Keratinocyte (primary cell): ENCODE measurements at places on chromosomes 1 and 21.

GRCh38 chr21:36419996-36420395 lies 34.8 kb downstream of the CHAF1B start:
- peaks cover 8% of the 10 kb centered on the region for H3K36me3 ChIP-seq
- no peak overlapping the region for H3K27ac ChIP-seq
- no peaks in the 10 kb centered on the region for H3K4me1 ChIP-seq
- peak; percentile 33 for DNase-seq
- H3K27me3 ChIP-seq: no peaks in the 10 kb centered on the region

DNA sequence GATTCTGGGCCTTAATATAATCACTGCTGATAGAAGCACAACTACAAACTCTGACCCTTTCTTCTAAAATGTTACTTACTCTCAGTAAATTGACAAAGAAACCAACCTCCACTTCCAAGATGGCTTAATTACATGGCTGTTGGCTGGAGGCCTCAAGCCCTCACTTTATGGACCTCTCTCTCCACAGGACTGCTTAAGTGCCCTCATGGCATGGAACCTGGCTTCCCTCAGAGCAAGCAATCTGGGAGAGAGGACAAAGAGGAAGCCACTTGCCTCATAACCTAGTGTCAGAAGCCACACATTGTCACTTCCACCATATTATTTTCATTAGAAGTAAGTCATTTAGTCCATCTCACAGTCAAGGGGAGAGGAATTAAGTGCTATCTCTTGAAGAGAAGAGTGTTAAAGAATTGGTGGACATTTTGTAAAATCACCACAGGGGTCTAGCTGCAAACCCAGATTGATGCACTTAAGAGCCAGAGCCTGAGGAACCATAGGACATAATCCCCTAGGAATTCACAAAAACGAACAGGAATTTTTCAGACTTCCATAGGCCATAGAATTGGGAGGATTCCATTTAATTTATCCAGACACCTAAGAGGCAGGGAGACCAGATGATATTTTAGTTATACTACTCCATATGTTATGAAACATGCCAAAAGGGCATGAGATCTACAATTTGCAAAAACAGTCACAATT lies 97.5 kb upstream of the TNFSF4 start:
- no peak overlapping the region for H3K27ac ChIP-seq
- no peaks in the 10 kb centered on the region for H3K36me3 ChIP-seq
- H3K4me3 ChIP-seq: no peak overlapping the region

- no peak for DNase-seq
- no peaks in the 10 kb centered on the region for H3K27me3 ChIP-seq
- H3K27ac ChIP-seq: no peak overlapping the region
- H3K4me3 ChIP-seq: no peak overlapping the region
These were observed 220.5 kb upstream of the MAP1LC3C start for GRCh38 chr1:242219298-242219901.

GRCh38 chr1:6471086-6471969 lies 5.4 kb upstream of the TNFRSF25 start:
- H3K27ac ChIP-seq: peak overlapping the region; percentile 67
- no peak for DNase-seq
- no peaks in the 10 kb centered on the region for H3K27me3 ChIP-seq
- peaks cover 17% of the 10 kb centered on the region for H3K4me1 ChIP-seq
- H3K4me3 ChIP-seq: no peak overlapping the region

GRCh38 chr1:164017239-164017638 lies 541.7 kb upstream of the PBX1 start:
- H3K27ac ChIP-seq: no peak overlapping the region
- no peak for DNase-seq
- H3K36me3 ChIP-seq: no peaks in the 10 kb centered on the region
- no peaks in the 10 kb centered on the region for H3K4me1 ChIP-seq

DNA sequence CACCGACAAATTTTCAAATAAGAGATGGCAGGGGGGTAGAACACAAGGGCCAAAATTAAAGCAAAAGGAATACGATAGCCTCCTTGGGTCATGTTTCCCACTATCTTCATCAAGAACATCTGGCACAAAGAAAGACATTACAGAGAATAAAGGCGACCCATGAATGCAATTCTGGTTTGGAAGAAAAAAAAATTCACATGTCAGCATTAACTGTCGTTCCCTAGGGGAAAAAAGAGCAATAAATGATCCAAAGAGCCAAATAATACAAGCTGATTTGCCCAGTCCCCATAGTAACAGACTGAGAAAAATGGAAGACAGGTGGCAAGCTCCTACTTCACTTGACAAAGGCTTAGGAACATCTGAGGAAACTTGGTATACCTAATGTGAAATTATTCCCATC lies 4.5 kb downstream of the STIL start:
- no peak for DNase-seq
- H3K27ac ChIP-seq: no peak overlapping the region
- H3K36me3 ChIP-seq: peaks cover 1% of the 10 kb centered on the region
- H3K4me3 ChIP-seq: no peak overlapping the region
